COLO829 (cell line): ENCODE measurements at places on chromosomes 12 and 14.
A peak's percentile ranks its signal among the peaks of the same experiment; 100 is the strongest.

- no peak for DNase-seq
Observed at GRCh38 chr14:26401179-26401968, 196.5 kb downstream of the NOVA1 start.

GRCh38 chr12:74890237-74890599 is 319.4 kb downstream of the KCNC2 start:
- DNase-seq = peak; percentile 47

- peak; percentile 40 for DNase-seq
Observed at GRCh38 chr14:94079891-94080620, 946 bp downstream of the DDX24 start.

DNA sequence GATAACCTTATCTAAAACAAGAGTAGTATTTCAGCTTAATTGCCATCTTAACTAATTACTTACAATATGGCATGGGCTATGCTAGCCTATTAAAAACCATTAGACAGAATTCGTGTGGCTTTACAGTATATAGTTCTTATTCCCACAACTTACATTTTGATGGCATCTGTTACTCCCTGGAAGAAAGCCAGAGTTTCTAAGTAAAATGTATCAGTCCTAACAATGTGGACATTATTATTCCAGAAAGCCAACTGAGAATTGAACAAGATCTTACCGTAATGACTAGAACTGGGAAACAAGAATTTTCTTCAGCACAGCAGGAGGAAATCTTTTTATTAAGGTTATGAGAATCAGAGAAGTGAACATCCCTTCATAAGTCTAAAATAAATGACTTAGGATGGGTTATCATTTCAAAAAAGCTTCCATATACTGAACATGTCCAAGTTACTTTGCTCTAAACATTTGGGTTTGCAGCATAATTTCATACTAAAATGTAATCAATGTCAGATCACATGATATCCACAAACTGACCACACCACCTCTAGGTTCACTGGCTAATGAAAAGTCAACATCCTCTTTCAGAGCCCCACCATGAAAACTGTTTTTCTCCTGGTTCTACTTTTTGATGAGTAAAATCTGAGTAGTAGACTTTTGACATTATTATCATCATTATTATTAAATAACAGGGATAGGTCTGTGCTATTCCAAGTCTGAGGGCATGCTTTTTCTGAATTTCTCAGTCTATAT is 179.7 kb downstream of the SSPN start:
- DNase-seq = peak; percentile 58

- DNase-seq = no peak
Observed at GRCh38 chr12:115617391-115617790, 660.1 kb downstream of the MED13L start.

DNA sequence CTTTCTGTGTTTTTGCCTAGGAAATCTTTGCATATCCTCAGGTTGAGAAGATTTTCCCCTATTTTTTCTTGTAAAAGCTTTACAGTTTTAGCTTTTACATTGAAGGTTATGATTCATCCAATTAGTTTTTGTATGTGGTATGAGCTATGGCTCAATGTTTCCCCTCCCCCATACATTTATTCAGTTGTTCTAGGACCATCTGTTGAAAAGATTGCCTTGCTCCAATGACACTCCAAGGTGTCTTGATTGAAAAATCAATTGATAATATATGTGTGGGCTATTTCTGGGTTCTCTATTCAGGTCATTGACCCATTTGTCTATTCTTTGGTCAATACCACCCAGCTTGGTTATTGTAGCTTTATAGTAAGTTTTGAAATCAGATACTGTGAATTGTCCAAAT is 42.6 kb downstream of the LRTM2 start:
- DNase-seq = no peak

DNA sequence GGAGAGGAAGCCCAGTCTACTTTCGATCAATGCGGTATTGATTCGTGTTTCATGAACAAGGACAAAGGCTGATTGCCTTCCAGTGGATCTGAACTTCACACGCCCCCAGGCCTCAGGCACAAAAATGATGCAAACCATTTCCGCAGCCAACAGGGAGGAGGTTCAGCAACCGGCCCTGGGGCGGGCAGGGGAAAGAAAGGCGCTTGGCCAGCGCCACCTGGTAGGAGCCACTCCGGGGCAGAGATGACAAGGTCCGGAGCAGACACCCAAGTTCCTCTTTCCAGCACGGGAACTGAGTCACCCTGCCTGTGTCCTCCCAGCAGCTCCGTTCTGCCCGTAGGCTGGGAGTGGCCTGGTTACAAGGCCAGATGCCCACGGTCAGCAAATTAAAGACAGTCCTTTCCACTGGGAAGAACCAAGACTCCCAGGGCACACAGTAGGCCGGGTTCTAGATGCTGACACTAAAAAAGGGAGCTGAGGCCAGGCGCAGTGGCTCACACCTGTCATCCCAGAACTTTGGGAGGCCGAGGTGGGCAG is 136.3 kb downstream of the SCARB1 start:
- peak; percentile 80 for DNase-seq

DNA sequence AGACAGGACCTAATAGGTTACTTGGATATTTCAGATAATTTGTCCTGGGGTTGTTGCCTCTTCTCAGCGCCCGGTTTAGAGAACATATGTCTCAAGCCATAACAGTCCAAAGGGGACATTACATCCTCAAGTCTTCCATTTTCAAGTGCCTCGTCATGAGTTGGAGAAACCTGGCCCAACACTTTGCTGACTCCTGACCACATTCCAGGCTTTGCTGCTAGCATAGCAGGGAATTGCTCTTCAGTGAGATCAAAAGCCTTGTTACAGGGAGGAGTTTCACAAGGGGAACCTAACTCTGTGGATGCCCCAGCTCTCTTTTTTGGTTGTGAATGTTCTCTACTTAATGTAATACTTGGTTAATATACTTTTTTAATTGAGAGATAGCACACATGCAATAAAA is 8.2 kb upstream of the MMP19 start:
- no peak for DNase-seq

DNA sequence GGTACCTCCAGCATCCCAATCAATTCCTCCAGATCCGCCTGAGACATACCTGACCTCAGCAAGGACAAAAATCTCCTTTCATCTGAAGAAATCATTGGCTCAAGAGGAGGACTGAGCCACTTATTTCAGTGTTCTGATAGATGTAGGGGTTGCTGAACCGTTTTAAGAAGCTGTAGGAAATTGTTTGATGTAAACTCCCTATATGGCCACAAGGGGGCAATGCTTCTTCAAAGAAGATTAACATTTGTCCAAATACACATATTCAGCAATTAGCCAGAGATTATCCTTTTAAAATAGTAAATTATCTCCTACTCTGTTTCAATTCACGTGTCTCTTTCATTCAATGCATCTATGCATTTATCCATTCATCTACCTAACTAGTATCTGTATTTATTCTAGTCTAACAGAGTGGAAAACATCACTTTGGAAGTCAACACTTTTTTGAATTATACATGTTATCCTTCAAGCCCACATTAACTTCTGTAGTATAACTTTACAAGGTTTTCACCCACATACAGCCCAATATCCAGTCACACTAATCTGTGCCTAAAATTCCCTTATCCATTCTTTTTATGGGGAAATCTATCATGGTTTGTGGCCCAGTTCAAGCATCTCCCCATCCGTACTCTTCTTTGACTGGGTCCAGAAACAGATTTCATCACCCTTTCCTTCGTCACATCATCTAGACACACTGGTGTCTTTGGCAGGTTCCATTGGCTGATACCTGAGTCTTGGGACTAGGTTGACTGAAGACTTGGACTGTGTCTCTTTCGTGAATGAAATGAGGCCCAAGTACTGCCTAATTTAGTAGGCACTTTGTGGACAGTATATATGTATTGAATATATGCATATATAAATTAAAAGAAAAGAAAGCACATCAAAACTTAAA is 411.0 kb upstream of the OR4E1 start:
- DNase-seq = peak; percentile 25

DNA sequence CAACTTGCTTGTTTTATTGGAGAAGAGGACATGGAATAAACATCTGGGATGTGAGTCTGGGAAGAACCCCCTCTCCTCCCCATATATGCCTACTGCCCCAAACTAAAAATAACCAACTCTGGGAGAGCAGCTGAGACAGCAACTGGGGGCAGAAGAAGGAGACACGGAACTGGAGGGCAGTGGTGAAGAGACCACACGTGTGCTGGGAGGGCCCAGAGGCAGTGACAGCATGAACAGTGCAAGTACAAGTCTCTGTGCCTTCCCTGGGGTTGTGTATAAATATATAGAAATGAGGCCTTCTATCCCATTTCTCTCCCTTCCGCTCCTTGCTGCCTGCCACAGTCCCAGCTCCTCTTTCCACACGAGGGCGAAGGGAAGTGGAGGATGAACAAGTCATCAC is 4.0 kb upstream of the KRT73 start:
- no peak for DNase-seq

GRCh38 chr12:78183824-78184223 is 353.1 kb downstream of the NAV3 start:
- DNase-seq = no peak

GRCh38 chr14:93914278-93914677 is 12.9 kb upstream of the FAM181A start:
- no peak for DNase-seq

GRCh38 chr12:5430641-5431603 is 986 bp upstream of the NTF3 start:
- DNase-seq = no peak

GRCh38 chr12:23909551-23909950 is 39.9 kb downstream of the SOX5 start:
- DNase-seq = no peak

GRCh38 chr14:23023022-23023794 is 11.5 kb downstream of the PSMB5 start:
- DNase-seq = no peak

DNA sequence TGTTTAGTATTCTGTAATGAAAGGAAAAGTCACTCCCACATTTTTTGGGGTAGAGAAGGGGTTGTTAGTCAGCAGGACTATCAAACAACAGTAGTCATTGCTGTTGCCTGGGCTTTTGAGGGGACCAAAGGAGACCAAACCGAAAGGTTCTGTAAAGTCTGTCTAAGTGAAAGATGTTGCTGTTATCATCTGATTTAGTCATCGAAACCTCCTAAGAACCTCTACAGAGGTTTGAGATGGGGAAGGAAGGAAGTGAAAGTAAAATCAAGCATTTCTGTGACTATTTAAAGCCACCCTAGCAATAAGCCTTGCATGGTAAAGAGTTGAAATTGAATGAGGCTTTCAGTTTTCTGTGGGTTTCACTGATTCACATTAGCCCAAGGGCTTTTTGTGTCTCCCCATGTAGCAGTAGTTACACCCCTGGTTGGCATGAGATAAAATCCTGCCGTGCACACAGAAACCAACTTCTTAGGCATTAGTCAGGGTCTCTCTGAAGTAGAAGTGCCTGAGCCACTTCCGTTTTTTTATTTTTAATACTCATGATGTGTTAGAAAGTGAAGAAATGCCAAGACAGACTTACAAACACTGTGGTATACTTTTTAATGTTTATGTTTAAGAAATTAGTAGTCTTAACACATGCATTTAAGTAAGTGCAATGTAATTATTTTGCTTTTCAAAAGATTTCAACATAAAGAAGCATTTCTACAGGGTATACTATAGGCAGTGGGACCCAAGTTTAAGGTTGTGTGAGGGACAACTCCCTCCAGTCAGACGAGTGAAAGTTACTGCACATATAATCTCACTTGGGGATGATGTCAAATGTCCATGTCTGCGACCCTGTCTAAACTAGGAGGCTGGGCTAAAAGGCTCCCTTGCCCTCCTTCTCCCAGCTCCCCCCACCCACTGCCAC is 50.4 kb downstream of the DYRK2 start:
- peak; percentile 58 for DNase-seq

DNA sequence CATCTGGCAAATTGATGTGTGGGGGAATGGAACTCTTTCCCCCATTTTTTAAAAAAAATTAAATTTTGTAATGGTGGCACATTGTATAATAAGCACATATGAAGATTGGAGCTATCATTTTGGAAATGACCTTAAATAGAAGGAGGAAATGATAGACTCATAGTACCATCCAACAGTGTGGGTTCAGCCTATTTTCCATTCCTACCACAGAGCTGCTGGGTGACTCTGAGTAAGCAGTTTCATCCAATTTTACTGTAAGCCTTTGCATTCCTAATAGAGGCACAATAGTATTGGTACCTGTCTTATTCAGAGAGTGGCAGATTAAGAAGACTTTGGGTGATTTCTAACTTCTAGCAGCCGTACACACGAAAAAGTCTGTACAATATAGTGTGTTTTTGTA is 304.5 kb downstream of the RAD51B start:
- no peak for DNase-seq

- no peak for DNase-seq
Observed at GRCh38 chr12:54611715-54612149, 23.0 kb downstream of the LACRT start.

- DNase-seq = peak; percentile 63
Observed at GRCh38 chr12:1634590-1635191, 5.7 kb downstream of the WNT5B start.

DNA sequence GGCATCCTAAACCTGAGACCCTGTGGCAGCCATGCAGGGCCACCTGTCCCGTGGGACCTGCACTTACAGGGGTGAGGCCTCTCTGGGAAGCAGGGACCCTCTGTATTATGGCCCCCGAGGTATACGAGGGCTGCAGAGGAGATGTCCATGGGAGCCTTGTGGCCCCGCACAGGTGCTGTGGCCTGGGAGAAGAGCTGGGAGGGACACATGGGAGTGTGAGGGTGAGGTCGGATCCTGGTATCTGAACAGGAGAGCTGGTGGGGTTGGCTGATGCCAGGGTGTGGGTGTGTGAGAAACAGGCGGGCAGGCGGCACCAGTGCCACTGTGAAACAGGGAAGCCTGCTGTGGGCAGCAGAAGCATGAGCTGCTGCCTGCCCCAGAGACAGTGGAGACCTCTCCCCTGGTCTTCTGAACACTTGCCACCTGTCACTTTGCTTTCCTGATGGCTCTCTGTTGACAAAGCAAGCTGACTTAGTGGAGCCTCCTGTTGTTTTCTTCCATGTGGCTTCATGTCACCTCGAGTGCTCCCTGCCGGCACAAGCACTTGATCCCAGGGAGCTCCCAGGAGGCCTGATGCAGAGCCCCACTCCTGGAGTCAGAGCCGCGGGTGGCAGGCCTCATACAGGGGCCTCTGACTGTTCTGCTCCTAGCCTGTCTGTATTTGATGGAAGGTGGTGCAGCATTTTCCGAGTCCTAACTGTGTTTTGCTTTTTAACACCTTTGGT is 19.8 kb upstream of the AMN start:
- no peak for DNase-seq

DNA sequence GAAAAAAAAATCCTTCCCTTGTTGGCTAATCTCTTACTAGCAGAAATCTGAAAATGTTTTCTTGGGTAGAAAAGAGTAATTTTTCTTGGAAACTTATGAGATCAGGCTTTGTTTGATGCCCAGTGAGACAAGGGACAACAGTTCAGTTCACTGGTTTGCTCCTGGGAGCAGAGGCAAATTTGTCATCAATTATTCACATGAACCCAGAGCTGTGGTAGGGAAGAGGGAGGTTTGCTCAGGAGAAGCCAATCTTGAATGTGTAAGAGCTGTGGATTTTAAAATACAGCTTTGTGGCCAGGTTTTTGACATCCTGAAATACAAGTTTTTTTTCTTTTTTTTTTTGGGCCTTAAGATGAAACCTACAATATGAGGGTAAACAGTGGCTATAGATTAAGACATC is 426.6 kb downstream of the ATP23 start:
- DNase-seq = no peak
